ENCODE measurements at places on chromosomes 1 and 21. TPM values are rescaled to one million over a fixed set of nuclear protein-coding genes. Genes with fewer than 3 reads are reported as not detected.

SERTAD4 gene
- total RNA-seq = 2.7 TPM

PARK7 gene
- 192 TPM for total RNA-seq

AMPD1 gene
- total RNA-seq = not detected

USH2A gene
- not detected for total RNA-seq

ATP1A4 gene
- not detected for total RNA-seq

PRAMEF6 gene
- total RNA-seq = not detected

FRRS1 gene
- total RNA-seq = 2.0 TPM

GREM2 gene
- not detected for total RNA-seq

RSPH1 gene
- total RNA-seq = not detected

CD84 gene
- total RNA-seq = not detected

KLHDC8A gene
- not detected for total RNA-seq

PTGFRN gene
- 12.8 TPM for total RNA-seq

PER3 gene
- total RNA-seq = 2.2 TPM

IFFO2 gene
- total RNA-seq = 44.1 TPM

Data from thoracic aorta endothelial cell (primary cell).